ENCODE measurements at places on chromosomes 7 and 10. TPM values are rescaled to one million over a fixed set of nuclear protein-coding genes. Genes with fewer than 3 reads are reported as not detected.

DNA sequence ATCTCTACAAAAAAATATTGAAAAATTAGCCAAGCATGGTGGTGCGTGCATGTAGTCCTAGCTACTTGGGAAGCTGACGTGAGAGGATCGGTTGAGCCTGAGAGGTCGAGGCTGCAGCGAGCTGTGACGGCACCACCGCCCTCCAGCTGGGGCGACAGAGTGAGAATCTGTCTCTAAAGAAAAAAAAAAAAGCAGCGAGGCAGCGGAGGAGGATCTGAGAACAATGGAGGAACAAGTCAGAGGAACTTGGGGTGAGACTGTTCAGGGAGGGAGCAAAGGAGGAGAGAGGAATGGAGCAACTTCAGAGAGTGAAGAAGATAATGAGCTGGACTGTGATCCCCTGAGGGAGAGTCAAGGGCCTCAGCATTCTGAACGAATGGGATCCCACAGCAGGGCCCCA lies 85.4 kb downstream of the MKX start:
- H3K36me3 ChIP-seq, result no peaks in the 10 kb centered on the region
- DNase-seq, result no peak
- H3K27ac ChIP-seq, result no peak overlapping the region
- H3K4me1 ChIP-seq, result no peaks in the 10 kb centered on the region

DNA sequence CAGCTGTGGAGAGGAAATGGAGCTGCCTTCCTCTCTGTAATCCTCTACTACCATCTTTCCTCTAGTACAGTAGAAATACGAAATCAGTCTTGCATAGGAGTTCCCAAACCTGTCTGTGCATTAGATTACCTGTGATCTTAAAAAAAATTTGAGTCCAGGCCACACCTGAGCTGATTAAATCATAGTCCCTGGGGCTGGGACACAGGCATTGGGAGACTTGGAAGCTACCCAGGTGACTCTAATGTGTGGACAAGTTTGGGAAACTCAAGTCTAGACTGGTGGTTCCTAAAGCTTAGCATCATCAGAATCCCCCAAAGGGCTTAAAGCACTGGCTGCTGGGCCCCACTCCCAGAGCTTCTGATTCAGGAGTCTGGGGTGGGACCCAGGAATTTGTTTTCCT lies 152.7 kb upstream of the GLI3 start:
- H3K27me3 ChIP-seq, result no peaks in the 10 kb centered on the region
- no peak overlapping the region for H3K27ac ChIP-seq
- H3K4me3 ChIP-seq, result no peak overlapping the region
- H3K4me1 ChIP-seq, result no peaks in the 10 kb centered on the region
- DNase-seq, result no peak

DNA sequence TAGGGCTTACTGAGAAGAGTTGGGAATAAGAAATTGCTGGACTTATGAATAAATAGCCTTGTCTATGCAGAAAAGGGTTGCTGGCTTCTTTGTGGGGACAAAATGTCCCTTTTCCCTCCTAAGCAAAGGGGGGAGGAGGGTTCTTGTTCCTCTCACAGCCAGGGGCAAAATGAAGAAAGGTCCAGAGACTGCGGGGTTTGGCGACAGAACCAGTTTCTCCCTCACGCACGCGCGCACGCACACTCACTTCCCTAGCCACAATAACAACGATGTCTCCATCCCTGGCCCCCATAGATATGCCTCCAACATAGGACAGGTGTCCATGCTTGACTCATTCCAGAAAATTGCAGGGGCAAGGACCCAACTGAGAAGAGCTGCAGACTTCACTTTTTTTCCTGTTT lies 3.3 kb downstream of the ZMIZ1 start:
- peak overlapping the region; percentile 15 for H3K4me3 ChIP-seq
- H3K36me3 ChIP-seq, result peaks cover 5% of the 10 kb centered on the region
- H3K27ac ChIP-seq, result no peak overlapping the region
- peaks cover 26% of the 10 kb centered on the region for H3K4me1 ChIP-seq
- H3K27me3 ChIP-seq, result peaks cover 32% of the 10 kb centered on the region

GRCh38 chr7:110835218-110835617 lies 255.7 kb upstream of the LRRN3 start:
- no peaks in the 10 kb centered on the region for H3K36me3 ChIP-seq
- DNase-seq, result no peak
- H3K27me3 ChIP-seq, result no peaks in the 10 kb centered on the region
- H3K4me3 ChIP-seq, result no peak overlapping the region
- H3K4me1 ChIP-seq, result no peaks in the 10 kb centered on the region

DNA sequence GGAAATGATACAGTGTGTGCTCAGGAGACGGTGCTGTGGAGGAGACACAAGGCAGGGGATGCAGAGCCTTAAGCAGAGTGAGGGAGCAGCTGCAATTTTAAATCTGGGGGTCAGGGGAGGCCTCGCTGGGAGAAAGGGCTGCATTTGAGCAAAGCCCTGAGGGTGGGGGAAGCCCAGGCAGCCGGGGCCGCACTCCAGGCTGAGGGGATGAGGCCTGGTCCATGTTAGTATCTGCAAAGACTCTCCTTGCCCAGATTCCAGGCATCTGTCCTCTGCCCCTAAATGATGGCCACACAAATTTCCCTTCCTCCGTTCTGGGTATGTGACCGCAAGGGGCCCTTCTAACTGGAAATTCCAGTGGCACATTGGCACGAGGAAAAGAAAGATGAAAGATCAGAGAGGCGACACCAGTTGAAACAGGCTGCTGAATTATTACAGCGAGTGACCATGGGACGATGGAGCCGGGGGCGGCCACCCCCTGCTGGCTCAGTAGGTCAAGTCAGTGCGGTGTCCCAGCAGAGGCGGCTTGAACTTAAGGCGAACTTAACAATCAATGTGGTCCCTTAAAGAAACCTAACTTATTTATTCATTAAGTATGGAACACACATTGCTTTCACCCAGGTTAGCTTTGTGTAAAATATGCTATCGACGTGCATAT lies 62.3 kb upstream of the KAT6B start:
- DNase-seq, result no peak
- no peaks in the 10 kb centered on the region for H3K4me1 ChIP-seq
- no peak overlapping the region for H3K27ac ChIP-seq
- no peaks in the 10 kb centered on the region for H3K36me3 ChIP-seq
- no peak overlapping the region for H3K4me3 ChIP-seq
- no peaks in the 10 kb centered on the region for H3K27me3 ChIP-seq

DNA sequence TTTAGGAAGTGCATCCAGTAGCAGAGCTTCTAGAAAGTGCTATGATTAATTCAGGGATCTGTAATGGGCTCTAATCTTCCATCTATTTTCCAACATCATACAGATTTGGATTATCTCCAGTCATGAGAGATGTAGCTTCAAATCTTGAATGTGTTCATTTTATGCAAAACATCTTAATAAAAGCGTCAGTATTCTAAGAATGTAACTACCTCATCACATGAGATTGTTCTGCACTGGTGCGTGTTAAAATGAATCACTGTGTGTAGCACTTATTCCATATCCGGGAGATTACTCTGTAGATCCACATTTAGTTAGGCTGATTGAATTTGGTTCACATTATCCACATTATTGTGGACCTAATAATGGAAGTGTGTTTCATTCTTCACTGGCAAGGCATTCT lies 344.9 kb upstream of the CHRM2 start:
- H3K27me3 ChIP-seq, result no peaks in the 10 kb centered on the region
- H3K4me1 ChIP-seq, result no peaks in the 10 kb centered on the region
- H3K4me3 ChIP-seq, result no peak overlapping the region
- DNase-seq, result no peak
- no peak overlapping the region for H3K27ac ChIP-seq
- no peaks in the 10 kb centered on the region for H3K36me3 ChIP-seq

- no peaks in the 10 kb centered on the region for H3K4me1 ChIP-seq
- no peak for DNase-seq
- no peak overlapping the region for H3K4me3 ChIP-seq
- H3K27me3 ChIP-seq, result peaks cover 11% of the 10 kb centered on the region
Observed at GRCh38 chr10:43888586-43888985, 239.9 kb upstream of the ZNF32 start.

GRCh38 chr10:109474261-109474660 lies 449.1 kb downstream of the XPNPEP1 start:
- no peak overlapping the region for H3K27ac ChIP-seq
- no peaks in the 10 kb centered on the region for H3K27me3 ChIP-seq
- no peak overlapping the region for H3K4me3 ChIP-seq
- no peaks in the 10 kb centered on the region for H3K36me3 ChIP-seq
- H3K4me1 ChIP-seq, result no peaks in the 10 kb centered on the region

- no peak overlapping the region for H3K4me3 ChIP-seq
- H3K27ac ChIP-seq, result no peak overlapping the region
- no peaks in the 10 kb centered on the region for H3K4me1 ChIP-seq
- H3K27me3 ChIP-seq, result no peaks in the 10 kb centered on the region
- no peak for DNase-seq
Observed at GRCh38 chr10:82683945-82684344, 809.0 kb downstream of the NRG3 start.

DNA sequence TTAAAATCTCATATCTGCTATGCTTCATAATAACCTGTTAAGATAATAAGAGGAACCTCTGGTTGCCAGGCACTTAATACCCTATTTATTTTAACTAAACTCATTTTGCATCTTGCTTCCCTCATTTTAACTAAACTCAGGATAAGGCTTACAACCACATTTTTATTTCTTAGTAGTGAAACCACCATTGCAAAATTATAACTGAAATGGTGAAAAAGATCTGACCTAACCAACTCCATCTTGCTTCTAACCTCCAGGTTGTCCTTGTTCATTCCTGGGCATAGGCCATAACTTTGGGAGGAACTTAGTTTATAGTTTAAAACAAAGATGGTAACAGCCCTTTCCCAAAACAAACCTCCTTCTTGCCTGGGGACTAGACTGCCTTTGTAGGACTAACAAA lies 6.0 kb downstream of the FAM3C start:
- no peak for DNase-seq
- peaks cover 31% of the 10 kb centered on the region for H3K36me3 ChIP-seq
- H3K4me1 ChIP-seq, result peaks cover 92% of the 10 kb centered on the region
- peak overlapping the region; percentile 71 for H3K27ac ChIP-seq
- no peak overlapping the region for H3K4me3 ChIP-seq
- no peaks in the 10 kb centered on the region for H3K27me3 ChIP-seq

GRCh38 chr10:113557424-113557862 lies 4.6 kb downstream of the HABP2 start:
- no peaks in the 10 kb centered on the region for H3K4me1 ChIP-seq
- H3K4me3 ChIP-seq, result no peak overlapping the region
- H3K27me3 ChIP-seq, result peaks cover 16% of the 10 kb centered on the region

DNA sequence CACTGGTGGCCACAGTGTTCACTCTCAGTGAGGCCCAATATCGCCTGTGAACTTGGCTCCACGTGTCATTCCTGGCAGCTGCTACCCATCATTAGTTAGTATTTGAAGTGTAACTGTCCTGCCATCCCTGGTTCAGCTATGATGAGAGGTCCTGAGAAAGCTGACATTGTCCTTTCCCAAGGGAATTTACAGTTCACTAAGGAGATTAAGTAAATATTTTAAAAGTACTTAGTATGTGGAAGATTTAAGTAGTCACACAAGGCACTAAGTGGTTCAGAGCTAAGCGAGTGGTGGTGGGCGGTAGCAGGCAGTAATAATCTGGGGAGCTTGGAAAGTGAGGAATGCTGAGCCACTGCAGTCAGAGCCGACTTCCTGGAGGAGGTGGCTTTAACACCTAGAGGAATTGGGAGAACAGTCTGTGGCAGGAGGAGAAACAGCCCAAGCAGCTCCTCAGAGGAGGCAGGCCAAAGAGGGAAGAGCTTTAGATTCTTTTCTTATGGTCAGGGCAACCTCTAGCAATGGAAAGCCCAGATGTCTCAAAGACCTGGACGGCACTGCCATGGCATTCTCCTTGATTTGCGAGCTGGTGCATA lies 519.7 kb downstream of the LRMDA start:
- H3K4me1 ChIP-seq, result no peaks in the 10 kb centered on the region
- H3K36me3 ChIP-seq, result no peaks in the 10 kb centered on the region
- no peak for DNase-seq
- H3K27me3 ChIP-seq, result no peaks in the 10 kb centered on the region
- H3K4me3 ChIP-seq, result no peak overlapping the region
- H3K27ac ChIP-seq, result no peak overlapping the region

Gene ZNF735
- total RNA-seq, result not detected

Gene HOXA11
- total RNA-seq, result not detected

Gene UCN3
- total RNA-seq, result not detected

Gene ZNF12
- total RNA-seq, result 35.6 TPM

Gene ACSL5
- 53.5 TPM for total RNA-seq
